Muscle of leg (tissue), 16 donors: ENCODE measurements at places on chromosomes 2 and 18.

- no peak for DNase-seq
Observed at GRCh38 chr2:60408811-60409530, 144.5 kb downstream of the BCL11A start.

DNA sequence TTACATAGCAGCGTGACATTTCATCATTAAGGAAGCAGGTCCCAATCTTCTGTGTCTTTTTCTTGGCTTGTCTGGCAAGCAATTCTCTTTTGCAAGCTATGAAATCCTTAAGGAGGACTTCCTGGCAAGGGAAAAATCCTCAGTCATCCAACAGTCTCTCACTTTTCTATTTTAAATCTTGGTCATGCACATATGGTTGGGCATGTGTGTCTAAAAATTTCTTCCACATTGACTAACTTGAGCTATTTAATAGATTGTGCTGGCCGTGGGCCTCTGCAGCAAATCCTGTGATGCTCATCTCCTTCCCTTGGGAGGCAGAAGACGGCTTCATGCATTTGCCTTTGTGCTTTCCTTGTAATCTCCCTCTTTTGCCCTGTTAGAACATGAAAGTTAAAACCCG, 634.3 kb upstream of the FANCL start:
- DNase-seq, result peak; percentile 88

GRCh38 chr2:38322224-38322914, 54.7 kb downstream of the ATL2 start:
- DNase-seq, result no peak

- DNase-seq, result no peak
Observed at GRCh38 chr2:240959941-240960308, 38.5 kb upstream of the SNED1 start.

GRCh38 chr2:195706161-195706900, 49.3 kb downstream of the SLC39A10 start:
- DNase-seq, result no peak
